ENCODE measurements at places on chromosomes 6 and 20.
A peak's percentile ranks its signal among the peaks of the same experiment; 100 is the strongest.

- no peak for DNase-seq
Observed at GRCh38 chr20:59735917-59736316, 131.6 kb downstream of the PHACTR3 start.

GRCh38 chr6:127102299-127102698 lies 16.2 kb upstream of the RSPO3 start:
- DNase-seq, result peak; percentile 94

- no peak for DNase-seq
Observed at GRCh38 chr20:25067102-25067987, 9.4 kb upstream of the ACSS1 start.

GRCh38 chr6:140879946-140880345 lies 1252.8 kb upstream of the GJE1 start:
- no peak for DNase-seq
